ENCODE measurements at places on chromosomes 12 and 14.
A peak's percentile ranks its signal among the peaks of the same experiment; 100 is the strongest.

- DNase-seq = no peak
Measured at GRCh38 chr14:22531451-22532344, 57.3 kb downstream of the DAD1 start.

DNA sequence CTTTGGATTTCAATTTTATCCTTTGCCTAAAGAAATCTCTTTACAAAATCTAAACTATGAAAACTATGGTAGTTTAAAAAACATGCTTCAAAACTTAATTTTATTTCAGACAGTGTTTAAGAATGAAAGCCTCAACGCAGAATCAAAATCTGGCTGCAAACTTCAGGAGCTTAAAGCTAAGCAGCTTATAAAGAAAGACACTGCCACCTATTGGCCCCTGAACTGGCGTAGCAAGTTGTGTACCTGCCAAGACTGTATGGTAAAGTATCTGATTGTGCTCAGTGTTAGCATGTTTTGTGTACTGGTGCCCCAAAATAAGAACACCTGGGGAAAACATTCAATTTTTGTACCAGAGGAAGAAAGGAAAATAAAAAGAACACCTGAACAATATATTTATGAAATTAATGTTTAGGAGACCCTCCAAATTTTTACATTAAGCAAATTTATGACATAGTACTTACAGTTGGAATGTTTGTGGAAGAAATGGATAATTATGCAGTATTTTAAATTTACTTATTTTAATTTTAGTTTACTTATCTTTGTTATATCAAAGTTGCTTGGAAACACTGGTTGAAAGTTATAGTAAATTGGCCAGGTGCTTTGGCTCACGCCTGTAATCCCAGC is 12.2 kb downstream of the UBR7 start:
- peak; percentile 69 for DNase-seq

DNA sequence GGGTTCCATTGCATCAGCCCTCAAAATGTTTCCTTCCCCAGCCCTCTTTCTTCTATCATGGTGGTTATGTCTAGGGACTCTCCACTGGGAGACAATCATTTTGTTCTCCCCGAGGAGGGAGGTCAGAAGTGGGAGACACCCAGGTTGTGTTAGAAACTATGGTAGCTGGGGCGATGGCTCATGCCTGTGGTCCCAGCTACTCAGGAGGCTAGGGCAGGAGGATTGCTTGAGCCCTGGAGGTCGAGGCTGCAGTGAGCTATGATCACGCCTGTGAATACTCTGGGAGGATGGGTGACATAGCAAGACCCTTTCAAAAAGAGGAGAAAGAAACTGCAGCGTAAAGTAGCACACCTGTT is 13.0 kb upstream of the LRRC23 start:
- no peak for DNase-seq

- DNase-seq = no peak
Measured at GRCh38 chr12:102963796-102964195, 6.3 kb downstream of the ASCL1 start.

DNA sequence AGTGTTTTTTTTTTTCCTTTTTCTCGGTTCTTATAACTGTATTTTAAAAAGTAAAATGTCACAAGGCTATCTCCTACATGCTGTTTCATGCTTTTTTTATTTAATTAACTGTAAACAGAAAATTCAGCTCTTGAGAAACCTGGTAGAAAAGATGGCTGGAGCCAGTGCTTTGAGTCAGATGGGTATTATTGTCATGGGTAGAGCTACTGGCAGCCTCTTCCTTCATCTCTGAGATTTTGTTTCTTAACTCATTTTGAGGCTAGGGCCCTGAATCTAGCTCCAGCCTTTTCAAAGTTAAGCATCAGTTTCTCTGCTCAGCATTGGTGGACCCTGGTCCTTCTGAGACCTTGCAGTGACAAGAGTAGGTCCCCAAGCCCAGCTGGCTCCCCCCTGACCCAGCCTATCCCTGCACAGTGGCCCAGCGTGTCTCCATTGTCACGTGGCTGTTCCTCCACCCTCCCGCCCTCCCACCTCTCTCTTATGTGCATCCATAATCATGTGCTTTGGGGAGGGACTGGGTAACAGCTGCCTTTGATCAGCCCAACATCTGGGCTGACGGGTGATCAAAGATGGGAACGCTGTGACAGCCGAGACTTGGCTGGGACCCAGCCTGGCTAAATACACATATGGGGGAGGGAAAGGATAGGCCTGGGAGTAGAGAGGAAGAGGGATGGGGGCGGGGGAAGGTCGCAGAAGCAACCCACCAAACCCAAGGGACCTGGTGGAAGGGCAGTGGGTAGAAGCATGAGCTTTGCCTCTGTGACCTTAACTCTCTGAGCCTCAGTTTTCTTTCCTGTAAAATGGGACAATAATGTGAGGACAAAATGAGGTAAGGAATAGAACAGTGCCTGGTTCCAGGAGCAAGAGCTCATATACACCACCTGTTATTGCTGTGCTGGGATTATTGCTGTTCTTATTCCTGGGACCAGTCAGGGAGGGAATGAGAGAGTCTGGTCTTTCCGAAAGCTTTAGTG is 24.4 kb upstream of the RBM19 start:
- no peak for DNase-seq

DNA sequence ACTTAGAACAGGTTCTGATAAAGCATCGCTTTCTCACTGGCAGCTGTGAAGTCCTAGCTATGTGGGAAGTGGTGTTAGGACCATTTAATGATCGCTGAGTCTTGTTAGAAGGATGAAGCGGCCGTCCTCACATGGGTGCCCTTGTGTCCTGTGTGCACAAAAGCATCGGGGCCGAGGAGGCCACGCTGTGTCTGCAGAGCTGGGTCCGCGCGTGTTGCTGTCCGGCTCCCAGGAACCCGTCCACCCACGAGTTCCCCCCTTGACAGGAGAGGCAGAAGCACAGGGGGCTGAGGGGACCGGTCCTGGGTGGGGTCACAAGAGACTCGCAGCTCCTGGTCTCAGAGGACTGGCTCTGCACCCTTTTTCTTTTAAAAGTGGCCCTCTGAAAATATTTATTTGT is 90.4 kb downstream of the ADGRD1 start:
- no peak for DNase-seq

GRCh38 chr14:94139006-94139405 is 9.6 kb upstream of the IFI27L2 start:
- DNase-seq = no peak

DNA sequence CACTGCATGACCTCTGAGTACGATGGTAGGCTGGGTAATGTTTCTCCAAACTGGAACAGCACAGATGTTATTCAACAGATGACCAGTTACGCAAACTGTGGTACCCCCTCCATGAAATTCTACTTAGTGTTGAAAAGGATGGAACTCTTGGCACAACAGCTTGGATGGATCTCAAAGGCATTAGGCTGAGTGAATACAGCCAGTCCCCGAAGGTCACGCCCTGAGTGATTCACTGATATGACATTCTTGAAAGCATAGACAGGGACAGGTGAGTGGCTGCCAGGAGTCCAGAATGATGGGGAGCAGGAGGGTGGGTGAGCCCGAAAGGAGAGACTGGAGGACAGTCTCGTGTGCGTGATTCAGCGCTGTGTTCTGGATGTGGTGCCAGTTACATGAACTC is 187.5 kb upstream of the TMEM132C start:
- no peak for DNase-seq

DNA sequence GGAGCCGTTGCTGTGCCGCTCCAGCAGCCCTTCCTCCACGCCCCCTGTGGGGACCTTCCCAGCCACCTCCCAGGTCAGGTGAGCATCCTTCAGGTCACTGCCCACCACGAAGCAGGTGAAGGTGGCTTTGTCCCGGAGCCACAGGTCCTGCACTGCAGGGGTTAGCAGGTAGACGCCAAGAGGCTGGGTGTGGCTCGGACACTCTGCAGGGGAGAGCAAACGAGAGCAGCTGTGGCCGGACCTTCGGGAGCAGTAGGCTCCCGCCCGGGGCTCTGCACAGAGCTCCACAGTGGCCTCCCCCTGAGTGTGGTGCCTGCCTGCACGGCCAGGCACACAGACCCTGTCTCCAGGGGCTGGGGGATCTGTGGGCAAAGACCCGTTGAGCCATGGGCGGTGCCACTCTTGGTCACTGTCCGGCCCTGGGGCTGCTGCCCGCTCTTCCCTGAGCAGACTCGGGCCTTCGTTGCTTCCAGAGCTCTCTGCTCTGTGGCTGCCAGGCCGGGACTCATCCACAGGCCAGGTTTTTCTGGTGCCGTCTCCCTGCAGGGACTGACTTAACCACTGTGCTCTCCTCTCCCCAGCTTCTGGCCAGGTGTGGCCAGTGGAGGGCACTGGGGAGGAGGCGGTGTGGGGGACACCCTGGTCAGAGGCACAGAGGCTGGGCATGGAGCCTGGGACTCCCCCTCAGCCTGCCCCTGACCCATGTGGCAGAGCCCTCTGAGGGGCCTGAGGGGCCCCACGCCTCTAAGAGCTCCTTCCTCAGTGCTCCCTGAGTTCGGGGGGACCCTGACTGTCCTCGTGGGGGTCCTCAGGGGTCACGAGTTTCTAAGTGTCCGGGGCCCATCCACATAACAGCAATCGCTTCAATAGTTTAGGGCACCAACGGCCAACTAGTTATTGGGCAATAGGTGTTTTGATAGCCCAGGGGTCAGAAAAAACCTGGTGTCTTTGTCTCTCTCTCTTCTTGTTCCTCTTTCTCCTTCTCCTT is 314.9 kb downstream of the TMEM121 start:
- DNase-seq = no peak

- DNase-seq = no peak
Measured at GRCh38 chr12:124648710-124649384, 81.4 kb upstream of the NCOR2 start.

DNA sequence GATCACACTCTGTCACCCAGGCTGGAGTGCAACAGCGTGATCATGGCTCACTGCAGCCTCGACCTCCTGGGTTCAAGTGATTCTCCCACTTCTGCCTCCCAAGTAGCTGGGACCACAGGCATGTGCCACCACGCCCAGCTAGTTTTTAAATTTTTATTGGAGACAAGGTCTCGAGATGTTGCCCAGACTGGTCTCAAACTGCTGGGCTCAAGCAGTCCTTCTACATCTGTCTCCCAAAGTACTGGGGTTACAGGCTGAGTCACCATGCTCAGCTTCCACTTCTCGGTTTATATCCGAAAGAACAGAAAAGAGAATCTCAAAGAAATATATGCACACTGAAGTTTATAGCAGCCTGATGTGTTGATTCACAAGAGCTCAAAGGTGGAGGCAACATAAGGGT is 107.5 kb downstream of the SCARB1 start:
- DNase-seq = no peak

- no peak for DNase-seq
Measured at GRCh38 chr12:27549236-27549800, 25.3 kb downstream of the PPFIBP1 start.

GRCh38 chr14:64213086-64213485 is 81.1 kb downstream of the ESR2 start:
- DNase-seq = no peak

GRCh38 chr12:7634561-7634960 is 31.1 kb downstream of the APOBEC1 start:
- DNase-seq = no peak

DNA sequence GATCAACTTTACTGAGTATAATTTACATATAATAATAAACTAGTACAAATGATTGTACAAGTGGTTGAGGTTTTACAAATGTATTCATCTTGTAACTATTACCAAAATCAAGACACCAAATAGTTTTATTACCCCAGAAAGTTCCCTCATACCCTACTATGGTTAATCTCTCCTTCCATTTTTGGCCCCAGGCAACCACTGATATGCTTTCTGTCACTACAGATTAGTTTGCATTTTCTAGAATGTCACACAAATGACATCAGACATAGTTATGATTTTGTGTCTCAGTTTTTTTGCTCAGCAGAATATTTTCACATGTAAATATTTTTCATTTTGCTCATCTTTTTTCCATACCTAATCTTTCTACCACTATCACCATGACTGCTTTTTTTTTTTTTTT is 49.1 kb downstream of the TMX1 start:
- no peak for DNase-seq

GRCh38 chr12:70559390-70559789 is 77.8 kb downstream of the PTPRB start:
- DNase-seq = no peak

- no peak for DNase-seq
Measured at GRCh38 chr12:28034271-28034670, 61.7 kb upstream of the PTHLH start.

DNA sequence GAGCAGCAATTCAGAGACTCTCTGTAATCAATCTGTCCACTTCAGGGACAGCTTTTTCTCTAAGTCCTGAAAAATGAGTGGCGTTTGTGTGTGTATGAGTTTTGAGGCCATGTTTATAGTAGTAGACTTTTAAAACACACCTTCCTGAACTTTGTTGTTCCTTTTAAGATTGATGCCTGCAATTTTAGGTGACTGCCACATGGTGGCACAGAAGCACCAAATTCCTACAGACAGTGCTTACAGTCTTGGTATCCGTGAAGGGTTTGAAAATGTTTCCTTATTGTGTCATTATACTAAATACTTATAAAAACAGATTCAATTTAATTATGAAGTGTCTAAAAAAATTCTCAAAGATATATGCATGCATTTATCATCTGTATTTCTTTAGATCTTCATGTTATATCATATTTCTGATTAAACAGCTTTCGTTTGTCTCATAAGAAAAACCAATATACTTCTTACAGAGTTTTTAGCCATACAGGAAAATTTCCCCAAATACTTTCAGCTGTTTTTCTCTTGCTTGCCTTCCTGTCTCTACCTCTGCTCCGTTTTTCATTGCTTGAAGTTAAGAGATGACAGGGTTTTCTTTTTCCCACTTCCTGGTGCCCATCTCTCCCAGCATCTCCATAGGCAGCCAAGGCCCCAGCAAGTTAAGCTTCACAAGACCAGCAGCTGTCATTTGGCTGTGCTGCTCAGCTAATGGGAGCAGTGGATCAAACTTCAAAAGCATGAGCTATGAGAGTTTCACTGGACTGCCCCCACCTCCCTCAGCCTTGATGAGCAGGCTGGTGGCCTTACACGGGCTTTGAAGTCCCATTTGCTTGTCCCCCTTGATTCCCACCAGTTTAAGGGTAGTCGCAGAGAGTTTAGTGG is 259.6 kb downstream of the AKAP6 start:
- no peak for DNase-seq

DNA sequence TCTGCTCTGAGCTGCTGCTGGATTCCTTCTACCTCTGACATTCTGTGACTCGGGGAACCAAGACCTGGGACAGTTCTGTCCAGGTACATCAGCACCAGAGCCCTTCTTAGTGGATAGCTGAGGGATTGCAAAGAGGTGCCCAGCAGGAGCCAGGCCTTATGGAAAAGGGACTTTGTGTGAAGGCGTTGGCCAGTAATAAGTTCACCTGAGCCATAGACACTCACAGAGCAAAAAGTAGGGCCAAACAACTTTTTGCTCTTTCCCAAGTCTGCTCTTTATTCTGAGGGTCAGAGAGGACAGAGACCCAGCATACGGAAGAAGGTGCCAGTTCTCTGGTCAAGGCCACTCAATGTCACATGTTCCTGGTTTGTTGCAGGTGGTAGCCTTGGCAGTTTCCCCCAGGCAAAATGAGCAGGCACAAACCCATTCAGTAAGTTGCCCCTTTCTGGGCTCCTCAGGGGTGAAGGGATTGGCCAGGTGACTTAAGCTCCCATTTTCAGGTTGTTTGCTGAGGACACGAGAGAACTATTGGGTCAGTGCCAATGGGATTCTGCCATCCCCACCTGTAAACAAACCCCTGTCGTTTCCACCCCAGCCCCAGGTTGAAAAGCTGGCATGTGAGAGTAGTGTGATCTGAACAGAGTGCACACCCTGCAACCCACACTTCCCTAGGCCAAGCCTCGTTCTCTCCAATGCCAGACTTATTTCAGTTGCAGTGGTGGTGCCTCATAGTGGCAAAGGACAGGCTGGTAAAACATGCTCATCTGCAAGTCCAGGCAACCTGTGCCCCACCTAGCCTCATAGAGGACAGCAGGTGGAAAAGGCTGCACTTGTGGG is 150.3 kb downstream of the SMOC1 start:
- no peak for DNase-seq

GRCh38 chr12:5736527-5736926 is 208.5 kb downstream of the ANO2 start:
- no peak for DNase-seq
